Stimulated activated CD8-positive, alpha-beta memory T cell treated with anti-CD3 and anti-CD28 coated beads, Interleukin-7, amount 100 ng/mL, for 1 hour (primary cell): ENCODE measurements at places on chromosomes 3 and 15.

DNA sequence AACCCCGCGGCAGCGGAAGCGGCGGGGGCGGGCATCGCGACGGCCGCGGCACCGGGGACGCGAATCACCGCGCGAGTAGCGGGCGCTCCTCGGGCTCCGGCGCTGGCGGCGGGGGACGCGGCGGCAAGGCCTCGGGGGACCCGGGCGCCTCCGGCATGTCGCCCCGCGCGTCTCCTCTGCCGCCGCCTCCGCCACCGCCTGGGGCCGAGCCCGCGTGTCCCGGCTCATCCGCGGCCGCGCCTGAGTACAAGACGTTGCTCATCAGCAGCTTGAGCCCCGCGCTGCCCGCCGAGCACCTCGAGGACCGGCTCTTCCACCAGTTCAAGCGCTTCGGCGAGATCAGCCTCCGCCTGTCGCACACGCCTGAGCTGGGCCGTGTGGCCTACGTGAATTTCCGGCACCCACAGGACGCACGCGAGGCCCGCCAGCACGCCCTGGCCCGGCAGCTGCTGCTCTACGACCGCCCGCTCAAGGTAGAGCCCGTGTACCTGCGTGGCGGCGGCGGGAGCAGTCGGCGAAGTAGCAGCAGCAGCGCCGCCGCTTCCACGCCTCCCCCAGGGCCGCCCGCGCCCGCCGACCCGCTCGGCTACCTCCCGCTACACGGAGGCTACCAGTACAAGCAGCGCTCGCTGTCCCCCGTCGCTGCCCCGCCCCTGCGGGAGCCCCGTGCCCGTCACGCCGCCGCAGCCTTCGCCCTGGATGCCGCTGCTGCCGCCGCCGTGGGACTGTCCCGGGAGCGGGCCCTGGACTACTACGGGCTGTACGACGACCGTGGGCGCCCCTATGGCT, 675 bp downstream of the RBM15B start:
- DNase-seq = no peak

- DNase-seq = peak; percentile 91
These were observed at the start of gene ADPGK for GRCh38 chr15:72783640-72784455. ADPGK (minus strand) TSS chr15:72783758; CDS start chr15:72783691, 67 bp downstream.

DNA sequence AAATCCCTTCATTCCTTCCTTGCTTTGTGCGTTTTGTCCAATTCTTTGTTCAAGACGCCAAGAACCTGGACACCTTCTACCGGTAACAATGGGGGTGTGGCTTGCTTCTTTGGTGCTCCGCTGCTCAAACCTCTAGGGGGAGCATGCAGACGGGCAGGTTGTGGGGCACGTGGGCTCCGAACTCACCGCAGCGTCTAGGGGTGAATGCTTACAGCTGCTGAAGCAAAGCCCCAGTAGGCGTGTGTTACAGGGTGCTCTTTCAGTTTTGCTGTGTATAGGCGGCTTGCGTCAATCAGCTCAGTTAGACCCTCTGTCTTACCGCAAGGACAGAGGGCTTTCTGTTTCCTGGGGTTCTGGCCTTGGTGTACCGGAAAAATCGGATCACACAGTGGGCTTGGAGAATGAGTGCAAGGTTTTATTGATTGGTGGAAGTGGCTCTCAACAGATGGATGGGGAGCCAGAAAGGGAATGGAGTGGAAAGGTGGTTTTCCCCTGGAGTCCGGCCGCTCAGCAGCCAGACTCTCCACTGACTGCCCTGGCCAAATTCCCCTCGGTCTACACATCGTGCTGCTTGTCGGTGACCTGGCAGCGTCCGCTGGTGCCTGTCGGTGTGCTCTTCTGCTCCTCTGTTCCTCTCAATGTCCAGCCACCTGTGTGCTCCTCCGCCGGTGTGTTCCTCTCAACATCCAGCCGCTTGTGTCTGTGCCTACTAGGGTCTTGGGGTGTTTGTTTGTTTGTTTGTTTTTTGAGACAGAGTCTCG, 1.2 kb upstream of the LRRC34 start:
- DNase-seq = peak; percentile 28

DNA sequence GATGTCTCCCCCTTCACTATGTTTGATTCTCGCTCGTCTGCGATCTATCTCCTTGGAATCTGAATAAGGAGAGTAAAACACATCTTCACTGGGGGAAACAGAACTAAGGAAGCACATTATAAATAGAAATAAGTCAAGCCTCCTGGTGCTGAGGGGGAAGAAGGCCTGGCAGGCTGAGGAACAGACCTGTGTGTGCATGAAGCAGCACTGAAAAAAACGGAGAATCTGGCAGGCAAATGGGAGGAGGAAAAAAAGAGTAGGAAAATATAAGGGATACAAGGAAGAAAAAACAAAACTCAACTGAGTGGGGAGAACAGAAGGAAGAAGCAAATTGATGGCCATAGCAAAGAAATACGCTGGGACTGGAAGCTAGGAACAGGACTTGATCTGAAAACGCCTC, 25.7 kb downstream of the PARP16 start:
- DNase-seq = no peak

- DNase-seq = no peak
These were observed 16.9 kb downstream of the DHX36 start for GRCh38 chr3:154307363-154307762.

GRCh38 chr3:148924562-148924961, 59.5 kb downstream of the CPA3 start:
- no peak for DNase-seq

DNA sequence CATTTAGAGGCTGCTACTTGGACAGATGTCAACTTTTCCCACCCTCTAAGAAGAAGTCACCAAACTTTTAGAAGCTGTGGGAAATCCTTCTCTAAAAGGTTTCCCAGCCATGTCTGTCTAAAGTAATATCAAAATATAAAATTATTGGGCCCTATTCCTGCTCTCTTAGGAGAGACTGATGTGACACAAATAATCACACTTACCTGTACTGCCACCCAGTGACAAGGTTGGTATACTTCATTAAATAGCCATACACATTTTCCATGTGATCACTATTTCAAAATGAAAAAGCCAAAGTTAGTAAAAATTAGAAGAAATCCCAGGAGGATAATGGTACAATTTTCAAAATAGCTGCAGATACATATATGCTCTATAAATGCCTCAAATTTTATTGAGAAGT, 12.6 kb downstream of the OSBPL11 start:
- DNase-seq = no peak

DNA sequence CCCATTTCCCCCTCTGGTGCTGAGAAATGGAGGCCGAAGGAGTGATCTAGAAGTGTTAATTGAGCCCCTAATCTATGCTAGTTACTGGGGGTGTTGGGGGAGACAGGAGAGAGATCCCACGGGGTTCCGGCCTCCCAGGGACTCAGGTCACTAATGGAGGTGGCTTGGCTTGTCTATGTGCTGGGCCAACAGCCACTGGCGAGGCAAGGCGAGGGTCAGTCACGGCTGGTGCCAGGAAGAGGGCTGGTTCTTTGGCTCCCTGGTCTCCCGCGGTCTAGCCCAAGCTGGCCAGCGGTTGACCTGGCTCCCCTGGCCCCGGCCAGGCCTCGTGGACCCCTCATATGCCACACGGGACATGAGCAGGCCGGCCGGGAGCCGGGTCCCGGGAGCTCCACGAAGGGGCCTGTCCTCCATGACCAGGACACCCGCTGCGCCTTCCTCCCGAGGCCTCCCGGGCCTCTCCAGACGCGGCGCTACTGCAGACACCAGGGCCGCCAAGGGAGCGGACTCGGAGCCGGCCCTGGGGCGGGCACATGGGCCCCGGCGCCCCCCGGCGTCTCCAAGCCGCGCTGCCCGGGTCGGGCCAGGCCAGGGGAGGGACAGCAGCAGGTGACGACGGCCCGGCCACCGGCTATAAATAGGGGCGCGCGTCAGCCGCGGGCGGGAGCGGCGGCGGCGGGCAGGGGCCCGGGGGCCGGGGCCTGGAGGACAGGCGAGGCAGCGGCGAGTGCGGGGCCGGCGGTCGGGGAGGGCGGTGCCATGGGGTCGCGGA, at the start of gene ALPK3:
ALPK3 (plus strand) TSS at position 663 of the 772 bp plus-strand sequence; CDS start at position 760, 97 bp downstream.
- DNase-seq = no peak

DNA sequence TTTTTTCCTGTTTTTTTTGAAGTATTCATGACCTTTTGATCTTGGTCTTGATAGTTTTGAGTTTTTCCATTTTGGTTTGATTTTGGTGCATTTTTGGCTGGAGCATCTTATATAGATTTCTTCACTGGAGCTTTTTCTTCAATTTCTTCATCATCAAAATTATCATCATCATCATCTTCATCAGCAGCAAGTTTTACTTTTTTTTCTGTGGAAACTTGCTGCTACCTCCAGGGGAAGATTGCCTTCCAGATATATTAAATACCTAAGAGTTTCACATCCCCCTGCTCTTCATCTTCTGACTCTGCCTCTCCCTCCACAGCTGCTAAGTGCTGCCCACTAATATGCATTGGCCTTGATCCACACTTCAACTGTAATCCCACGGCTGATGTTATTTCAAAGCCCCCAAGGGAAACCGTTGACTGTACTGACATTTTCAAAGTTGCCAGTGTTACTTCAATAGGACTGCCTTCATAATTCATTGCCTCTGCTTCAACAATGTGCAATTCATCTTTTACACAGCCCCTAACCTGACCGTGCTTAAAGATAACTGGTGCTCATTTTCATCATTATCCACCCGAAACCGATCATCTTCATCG, 151.7 kb downstream of the NR1D2 start:
- DNase-seq = no peak

GRCh38 chr3:82137050-82137449, 375.6 kb upstream of the GBE1 start:
- DNase-seq = no peak

GRCh38 chr3:183369117-183369516, 59.3 kb downstream of the MCF2L2 start:
- DNase-seq = no peak

DNA sequence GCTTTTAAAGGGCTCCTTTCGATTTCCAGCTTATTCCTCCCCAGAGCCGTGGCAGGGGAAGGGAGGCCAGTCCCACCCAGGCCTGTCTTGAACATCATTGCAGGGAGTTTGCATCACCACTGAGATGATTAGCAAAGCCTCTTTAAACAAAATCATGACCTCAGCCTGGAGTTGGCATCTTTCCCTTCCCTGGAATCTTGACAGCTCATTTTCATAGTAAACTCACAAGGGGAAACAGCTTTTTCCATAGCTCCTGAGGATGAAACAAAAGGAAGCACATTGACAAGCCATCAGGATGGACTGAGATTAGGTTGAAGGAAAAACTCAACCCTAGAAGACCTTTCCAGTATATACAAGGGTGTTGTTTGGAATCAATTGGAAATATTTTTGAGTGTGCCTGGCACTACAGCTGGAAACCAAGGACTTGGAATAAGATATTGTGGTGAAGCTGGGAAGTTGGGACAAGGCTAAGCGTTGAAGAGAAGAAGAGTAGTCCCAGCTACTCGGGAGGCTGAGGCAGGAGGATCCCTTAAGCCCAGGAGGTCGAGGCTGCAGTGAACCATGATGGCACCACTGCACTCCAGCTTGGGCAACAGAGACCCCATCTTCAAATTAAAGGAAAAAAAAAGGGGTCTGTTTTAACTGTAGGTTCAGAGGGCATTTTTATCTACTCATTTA, 3.1 kb upstream of the LARP6 start:
- no peak for DNase-seq

DNA sequence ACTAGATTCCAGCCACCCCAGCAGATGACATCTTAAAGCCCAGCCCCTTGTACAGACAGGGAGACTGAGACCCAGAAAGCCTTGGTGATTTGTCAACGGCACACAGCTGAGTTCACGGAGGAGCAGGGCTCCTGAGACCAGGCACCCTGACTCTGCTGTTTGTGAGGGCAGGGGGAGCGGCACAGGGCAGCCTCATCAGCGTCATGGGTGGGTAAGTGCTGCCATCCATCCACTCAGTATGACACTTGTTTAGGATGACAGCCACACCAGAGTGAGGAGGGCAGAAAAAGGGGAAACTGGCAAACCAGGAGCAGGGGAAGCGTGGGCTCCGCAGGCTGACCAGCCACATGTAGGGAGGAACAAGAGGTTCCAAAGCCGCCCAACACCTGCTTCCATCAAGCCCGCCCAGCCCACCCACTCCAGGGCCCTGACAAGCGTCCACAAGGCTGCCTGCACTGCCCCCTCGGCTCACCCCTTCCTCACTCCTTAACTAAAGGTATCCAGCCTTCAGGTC, 19.9 kb downstream of the RBPMS2 start:
- no peak for DNase-seq

- no peak for DNase-seq
These were observed 3.6 kb downstream of the RFT1 start for GRCh38 chr3:53126601-53127000.

DNA sequence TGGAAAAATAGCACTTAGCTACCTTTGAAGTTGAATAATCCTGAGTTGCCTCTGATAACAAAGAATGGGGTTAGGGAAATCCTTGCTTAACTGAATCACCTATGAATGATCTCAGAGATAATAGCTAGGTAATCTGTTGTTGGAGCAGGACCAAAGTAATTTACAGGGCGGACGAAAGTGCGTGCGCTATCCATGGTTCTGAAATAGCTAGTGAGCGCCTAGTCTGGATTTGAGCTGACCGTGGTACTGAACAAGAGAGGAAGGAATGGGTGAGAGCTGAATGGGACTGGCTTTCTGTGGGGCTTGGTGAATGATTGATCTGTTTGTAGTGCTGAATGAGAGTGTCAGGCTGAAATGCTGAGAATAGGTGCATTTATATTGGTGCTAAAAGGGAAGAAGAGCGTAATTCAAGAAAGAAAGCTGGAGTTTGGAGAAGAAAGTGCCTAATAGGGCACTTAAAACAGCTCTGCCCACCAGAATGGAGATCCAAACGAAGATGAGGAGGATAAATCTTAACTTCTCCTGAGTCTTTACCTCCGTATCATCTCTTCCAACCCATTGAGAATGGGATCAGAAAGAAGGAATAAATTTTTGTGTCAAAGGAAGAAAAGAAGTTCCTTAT, 10.1 kb downstream of the SCN10A start:
- no peak for DNase-seq

DNA sequence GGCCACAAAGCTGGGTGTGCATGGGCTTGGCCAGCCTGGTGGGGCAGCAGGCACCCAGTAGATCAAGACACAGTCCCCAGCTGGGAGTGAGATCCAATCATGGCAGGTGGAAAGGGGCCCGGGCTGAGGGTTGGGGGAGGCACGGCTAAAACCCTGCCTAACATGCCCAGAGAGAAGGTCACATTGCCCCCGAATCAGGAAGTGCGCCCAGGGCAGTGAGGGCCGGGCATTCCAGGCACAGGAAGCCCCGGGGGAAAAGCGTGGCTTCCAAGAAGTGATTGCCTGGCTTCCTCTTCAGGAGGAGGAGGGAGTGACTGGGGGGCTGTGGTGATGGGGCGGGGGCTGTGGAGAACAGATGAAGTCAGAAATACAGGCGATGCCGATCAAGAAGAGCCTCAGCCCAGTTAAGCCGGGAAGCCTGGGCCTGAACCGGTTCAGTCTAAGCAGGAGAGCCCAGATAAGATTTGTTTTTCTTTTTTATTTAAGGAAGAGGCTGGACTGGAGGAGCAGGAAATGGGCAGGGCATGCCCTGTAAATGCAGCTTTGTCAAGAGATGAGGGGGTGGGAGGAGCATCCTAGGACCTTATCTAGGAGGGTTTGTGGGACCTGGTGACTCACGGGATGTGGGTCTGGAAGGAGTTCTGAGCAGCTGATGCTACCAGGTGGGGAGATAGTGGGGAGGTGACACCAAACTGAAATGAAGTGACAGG, 83.9 kb downstream of the CHSY1 start:
- peak; percentile 30 for DNase-seq

GRCh38 chr15:51075826-51076523, 18.7 kb downstream of the TNFAIP8L3 start:
- no peak for DNase-seq

- no peak for DNase-seq
These were observed 22.1 kb downstream of the CLPX start for GRCh38 chr15:65163041-65163440.
